ENCODE measurements at places on chromosomes 1 and 21.

DNA sequence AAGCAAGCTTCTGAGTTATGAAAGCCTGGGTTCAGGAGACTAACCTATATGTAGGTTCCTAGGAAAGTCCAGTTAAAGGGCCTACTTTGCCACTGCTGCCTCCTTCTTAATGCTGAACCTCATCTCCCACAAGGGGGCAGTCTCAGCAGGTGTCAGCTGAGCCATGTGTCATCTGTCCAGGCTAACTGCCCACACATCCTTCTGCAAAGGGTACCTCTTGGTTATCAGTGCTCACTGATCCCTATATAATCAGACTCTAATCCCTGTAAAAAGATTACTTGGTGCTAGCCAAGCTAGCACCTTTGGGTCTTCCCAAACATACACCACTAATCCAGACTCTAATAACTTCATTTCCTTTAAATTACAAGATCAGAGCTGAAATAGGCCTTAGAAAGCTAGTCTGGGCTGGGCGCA is 9.0 kb downstream of the PRDX1 start:
- peak; percentile 63 for DNase-seq

DNA sequence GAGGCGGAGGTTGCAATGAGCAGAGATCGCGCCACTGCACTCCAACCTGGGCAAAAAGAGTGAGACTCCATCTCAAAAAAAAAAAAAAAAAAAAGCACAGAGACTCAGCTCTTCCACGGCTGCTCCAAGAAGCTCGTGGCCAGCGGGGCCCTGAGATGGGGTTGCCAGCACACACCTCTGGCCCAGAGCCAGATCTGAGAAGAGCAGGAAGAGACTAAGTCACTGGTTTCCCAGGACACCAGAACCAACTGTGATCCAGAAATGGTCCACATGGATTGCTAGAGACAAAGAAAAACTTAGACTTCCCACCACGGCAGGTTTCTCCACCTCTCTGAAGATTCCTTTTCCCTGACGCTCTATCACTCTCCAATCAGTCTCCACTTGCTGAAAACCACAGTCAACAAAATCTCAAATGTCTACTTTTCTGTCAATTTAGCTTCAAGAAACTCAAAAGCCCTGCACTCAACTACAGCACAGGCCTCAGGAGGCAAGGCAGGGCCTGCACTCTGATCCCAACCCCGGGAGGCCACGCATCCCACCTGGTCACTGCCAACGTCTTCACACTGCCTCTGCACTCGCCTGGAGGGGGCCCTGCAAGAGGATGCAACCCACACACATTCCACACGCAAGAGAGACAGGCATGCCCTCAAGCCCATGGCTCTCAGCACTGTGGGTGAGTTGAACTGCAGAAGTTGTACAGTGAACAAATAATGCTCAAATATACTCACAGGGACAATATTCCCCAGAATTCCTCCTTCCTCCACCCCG is 79.0 kb downstream of the NPHP4 start:
- no peak for DNase-seq

DNA sequence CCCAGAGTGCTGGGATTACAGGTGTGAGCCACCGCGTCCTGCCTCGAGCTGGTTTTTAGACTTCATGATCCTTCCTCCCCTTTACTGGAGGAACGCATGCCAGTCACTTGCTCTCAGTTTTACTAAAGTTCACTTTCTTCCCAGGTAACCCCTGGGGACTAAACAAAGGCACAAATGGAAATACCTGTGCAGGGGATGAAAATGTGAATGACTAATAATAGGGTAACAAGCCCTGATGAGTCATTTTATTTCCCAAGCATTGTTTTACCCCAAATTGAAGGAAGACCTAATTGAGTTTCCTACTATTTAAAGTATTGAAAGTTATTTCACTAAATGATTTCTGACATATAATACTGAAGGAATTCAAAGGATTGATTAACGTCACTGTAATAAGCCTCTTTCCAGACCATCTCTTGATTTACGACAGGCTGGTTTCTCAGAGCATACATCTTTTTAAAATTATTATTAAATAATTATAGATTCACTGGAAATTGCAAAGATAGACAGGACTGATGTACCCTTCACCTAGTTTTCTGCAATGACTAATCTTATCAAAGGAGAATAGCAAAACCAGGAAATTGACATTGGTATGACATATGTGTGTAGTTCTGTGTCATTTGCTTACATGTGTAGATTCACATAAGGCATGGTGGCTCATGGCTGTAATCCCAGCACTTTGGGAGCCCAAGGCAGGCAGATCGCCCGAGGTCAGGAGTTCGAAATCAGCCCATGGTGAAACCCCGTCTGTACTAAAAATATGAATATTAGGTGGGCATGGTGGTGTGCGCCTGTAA is 53.2 kb upstream of the SOD1 start:
- DNase-seq: no peak

- no peak for DNase-seq
These were observed 537.6 kb downstream of the MATN1 start for GRCh38 chr1:30185809-30186208.

DNA sequence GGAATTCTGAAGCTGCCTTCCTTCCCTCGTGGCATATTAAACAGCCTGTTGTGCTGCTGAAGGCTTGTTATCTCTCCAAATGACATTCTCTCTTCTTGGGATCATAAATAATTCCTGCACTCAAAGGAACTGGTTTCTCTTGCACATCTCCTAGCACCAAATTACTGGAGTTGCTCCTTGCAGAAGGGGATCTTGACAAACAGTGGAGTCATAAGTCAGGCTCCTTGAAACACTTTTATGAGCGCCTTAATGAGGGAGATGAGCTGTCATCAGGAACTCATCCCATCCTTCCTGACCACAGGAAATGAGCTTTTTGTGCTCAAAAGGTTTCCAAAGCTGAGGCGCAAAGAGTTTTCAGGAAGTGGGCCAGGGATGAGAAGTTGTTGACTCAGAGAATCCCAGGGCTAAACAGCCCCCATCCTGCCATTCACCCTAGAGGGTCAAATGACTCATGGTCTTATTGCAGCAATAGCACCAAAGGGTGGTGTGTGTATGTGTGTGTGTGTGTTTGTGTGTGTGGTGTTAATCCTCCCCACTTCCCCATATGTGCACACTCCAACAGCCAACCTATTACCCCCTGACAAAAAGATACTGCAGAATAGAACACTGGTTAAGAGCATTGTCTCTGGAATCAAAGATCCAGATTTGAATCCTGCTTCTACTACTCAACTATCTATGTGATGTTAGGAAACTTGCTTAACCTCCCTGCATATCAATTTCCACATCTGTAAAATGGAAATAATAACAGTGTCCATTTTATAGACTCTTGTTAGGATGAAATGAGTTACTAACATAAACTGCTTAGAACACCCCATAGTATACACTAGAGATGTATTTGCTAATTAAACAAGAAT is 2.8 kb upstream of the PHC2 start:
- DNase-seq: no peak

GRCh38 chr1:11961230-11961629 is 19.0 kb upstream of the MFN2 start:
- no peak for DNase-seq

DNA sequence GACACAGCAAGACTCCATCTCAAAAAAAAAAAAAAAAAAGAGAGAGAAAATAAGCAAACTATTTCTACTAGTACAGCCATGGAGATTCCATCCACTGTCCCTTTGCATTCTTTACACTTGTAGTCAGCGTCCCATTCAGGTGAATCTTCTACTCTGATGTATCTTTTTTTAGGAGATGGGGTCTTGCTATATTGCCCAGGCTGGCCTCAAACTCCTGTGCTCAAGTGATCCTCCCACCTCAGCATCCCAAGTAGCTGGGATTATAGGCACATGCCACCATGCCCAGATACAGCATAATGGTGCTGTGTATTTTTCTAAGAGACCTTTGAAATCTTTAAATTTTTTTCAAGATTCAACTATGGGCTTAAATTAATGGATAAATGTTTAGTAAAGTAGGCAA is 8.1 kb upstream of the CENPL start:
- no peak for DNase-seq

GRCh38 chr1:50739125-50739524 is 220.9 kb downstream of the FAF1 start:
- no peak for DNase-seq

DNA sequence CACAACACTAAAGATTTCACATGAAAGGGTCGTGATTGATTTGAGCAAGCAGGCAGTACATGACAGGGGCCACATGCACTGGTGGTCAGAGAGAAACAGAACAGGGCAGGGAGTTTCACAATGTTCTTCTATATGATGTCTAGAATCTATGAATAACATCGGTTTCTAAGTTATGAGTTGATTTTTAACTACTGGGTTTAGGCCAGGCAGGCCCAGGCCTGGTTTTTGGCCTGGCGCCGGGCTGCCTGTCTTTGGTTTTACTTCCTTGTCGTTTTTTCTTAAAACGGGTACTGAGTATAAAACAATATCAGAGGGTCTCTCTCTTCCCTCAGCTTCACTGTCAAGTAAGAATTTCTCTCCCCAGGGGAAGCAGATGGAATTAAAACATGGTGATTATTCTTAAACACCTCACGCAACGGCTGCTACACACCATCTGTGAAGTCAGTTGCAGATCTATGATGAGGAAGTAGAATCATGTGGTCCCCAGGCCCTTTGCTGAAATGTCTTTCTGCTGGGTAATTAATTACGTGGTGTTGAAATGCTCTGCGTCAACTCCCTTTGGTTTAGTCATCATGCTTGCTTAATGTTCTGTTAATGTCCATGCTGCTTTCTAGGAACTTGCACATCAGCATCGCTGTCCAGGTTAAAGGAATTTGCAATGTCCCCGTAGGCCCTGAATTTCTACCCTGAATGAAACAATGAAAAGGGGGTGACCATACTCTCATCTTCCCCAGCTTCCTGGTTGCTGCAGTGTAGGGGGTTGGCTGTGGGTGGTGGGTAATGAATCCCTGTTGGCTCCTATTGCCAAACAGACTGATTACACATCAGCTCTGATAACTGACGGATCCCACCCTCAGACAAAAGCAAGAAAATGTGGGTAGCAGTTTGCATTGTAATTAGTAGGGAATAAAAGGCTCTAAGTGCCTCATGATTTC is 70.3 kb downstream of the SERINC2 start:
- no peak for DNase-seq

DNA sequence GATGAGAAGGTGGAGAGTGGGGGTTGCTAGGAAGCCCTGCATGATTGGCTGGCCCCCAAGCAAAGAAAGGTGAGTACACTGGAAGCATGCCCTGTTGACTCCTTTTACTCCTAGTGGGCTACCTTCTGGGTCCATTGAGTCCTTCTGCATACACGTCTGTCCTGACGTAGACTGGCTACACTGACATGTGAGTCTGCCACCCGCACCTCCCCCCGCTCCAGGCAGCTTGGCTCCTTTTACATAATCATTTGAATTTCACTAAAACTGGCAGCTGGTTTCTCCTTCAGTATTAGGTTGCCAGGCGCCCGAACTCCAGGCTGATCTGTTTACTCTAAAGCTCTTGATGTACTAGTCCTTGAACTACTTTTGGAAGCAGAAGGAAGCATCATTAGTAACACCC is 8.7 kb downstream of the MRPS21 start:
- no peak for DNase-seq

- no peak for DNase-seq
These were observed 93.0 kb downstream of the EVI5 start for GRCh38 chr1:92691925-92692324.

DNA sequence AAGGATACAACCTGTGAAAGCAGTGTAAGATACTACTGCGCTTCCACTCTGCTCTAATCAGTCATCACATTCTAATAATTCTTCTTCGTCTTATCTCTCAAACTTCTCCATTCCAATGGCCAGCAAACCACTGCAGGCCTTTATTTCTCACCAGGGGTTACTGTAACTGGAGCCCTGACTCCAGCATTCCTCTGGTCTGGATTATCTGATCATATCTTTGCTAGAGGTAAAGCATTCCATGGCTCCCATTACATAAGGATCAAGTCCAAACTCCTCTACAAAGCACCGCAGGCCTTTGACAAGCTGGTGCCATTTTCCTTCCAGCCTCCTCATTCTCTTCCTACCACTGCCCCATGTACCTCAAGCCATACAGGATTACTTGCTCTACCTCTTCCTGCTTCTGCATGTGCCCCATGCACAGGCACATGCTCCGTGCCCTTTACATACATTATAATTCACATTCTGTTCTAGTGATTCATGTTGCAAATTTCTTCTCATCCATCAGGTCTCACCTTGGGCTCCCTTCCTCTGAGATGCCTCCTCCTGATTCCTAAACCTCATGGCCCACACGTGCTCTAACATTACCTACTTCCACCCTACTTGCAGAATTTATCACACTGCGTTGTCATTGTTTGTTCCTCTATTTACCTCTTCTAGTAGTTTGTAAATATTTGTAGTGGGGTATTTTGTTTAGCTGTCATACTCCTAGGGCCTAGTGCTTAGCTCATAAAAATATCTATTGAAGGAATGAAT is 9.3 kb upstream of the SERBP1 start:
- DNase-seq: no peak

DNA sequence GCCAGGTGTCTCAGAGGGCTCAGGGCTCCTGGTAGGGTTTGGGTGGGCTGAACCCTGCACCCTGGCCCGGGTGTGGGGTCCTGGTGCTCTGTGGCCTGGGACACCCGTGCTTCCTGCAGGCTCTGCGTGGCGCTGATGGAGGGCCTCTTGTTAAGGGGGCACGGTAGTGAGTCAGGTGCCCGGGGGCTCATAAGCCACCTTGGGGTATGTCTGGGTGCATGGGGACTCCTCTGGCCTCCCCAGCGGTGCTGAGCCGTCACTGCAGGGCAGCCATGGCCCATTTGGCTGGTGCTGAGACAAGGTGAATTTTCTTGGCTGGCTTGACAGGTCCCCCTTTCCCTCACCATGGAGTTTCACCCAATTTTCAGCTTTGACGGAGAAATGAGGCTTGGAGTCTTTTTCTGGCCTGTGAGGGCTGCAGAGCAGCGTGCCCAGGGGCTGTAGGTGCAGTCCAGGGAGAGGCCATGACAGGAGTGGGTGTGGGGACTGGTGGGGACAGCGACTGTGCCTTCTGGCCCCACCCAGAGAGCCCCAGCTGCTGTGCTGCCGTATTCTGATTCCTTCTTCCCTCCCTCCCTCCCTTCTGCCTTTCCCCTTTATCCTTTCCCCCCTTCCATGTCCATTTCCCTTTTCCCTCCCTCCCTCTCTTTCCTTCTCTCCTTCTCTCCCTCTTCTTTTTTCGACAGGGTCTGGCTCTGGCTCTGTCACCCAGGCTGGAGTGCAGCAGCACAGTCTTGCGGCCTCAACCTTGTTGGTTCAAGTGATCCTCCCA is 40.4 kb downstream of the SKI start:
- no peak for DNase-seq

DNA sequence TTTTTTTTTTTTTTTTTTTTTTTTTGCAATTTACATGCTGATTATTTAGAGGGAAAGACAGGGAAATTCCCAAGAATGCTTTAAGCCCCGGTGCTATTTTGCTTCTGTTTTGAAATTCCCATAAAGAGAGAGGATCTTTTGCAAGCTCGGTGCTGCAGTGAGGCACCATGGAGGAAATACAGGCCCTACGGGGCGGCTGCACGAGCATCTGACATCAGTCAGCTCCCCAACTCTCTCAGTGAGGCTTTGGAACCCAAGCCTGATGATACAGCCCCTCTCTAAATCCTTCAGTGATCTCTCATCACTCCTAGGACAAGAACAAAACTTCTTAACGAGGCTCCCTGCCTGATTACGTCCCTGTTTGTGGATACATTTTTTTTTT is 791 bp upstream of the CHI3L1 start:
- DNase-seq: no peak
